ENCODE measurements at places on chromosomes 3 and 15.

DNA sequence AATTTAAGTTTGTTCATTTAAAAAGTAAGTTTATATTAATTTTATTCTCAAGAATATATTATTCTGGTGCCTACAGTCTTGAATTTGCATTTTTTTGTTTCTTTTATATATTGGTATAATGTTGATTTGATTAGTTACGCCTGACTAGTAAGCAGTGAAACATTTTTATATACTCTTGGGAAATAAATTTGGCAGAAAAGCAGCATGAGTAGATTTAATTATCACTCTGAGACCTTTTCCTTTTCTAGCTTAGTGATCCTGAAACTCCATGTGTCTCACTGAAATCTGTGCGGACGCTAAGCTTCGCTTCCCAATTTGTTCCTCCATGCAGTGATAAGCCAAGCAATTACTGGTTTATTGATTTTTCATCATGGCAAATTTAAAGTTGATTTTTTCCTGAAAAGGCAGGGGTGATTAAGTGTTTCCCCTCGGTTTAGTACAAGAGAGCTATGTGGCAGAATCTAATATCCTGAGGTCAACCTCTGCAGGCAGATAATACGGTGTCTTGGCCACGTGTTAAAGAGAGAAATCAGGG, 87.2 kb upstream of the MLF1 start:
- no peak for DNase-seq

DNA sequence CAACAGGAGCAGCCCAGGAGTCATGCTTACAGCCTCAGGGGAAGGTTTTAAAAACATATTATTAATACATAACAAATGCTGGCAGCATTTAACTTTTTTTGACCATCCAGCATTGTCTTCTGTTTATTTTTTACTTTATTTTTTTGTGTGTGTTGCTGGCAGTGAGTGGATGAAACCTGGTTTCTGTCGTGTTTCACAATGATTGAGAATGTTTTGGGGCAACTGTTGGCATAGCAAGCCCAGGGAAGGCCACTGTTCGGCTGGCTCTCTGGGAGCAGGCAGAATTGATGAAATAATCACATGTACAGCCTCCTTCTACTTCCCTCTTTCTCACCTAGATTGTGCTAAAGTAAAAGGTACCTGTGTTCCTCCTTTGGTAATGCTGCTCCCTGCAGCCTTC, 190.2 kb downstream of the NR1D2 start:
- no peak for DNase-seq

DNA sequence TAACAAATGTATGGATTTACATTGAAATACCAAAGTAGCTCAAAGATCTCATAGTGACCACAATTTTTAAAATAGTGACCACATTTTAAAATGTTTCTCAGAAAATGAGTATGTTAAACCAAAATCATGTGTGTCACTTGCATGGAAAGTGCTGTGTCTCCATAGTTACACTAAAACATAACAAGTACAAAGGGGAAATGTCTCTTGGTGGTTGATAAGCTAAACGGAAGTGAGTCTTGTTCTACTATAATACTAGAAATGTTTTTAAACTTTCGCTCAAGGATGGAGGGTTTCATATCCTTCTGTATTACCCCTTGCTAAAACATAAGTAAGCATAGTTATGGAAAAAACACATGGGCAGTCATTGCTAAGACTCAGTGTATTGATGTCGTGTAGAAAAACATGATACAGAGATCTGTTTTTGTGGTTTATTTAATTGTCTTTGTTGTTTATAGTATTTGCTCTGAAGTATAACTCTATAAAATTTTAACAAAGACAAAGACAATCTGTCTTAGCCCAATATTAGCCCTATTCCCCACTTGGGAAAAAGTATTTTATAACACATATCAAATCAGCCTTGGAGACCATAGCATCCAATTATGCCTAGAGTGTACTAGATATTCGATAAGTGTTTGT, 27.0 kb upstream of the DENND4A start:
- no peak for DNase-seq

DNA sequence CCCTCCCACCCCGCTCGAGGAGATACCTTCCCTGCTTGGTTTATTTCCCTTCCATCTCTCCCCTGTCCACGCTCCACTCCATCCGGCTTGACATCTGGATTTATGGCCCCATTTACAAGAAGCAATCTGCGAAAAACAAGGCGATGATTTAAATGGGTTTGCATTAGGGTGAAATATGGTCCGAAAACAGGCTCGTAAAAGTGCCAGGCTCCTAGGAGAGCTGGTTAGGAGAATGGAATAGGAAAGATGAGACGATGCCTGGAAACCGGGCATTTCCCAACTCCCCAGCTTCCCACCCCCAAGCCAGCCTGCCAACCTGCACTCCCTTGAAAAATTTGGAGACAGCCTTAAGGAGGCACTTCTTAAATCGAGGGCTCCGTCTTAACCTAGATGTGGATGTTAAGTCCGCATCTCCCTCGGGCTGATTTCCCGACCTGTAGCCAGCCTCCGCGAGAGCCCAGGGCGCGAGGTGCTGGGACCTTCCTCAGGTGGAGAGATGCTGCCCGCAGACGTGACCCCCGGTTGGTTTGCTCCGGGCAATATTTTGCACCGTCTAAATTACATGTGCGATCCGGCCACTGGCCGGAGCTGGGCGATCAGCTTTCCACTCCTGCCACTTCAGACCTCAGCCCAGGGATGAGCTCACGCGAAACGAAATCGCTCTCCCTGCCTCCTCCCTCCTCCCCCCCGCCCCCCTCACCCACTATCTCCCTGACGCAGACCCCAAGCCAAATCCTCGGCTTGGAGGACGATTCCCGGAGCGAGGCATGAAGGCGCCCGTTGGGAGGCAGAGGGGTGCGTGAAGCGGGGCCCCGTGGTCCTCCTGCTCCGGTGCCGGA, 1.3 kb downstream of the GRM7 start:
- no peak for DNase-seq

DNA sequence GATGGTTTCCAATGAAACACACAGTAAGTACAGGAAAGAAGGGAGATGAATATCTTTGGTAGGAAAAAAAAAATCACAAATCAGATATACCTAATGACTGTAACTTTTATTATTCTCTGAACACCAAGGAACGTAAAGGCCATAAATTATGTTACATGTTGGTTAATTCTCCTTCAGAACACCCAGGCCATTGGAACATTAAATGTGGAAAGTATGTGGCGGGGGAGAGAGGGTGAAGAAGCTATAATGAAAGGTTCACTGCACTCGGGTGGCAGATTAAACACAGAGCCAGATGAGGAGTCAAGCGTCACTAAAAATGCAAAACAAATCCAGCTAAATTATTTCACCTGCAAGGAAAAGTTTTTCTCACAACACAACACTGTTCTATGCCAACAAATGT, 193.8 kb downstream of the FHIT start:
- DNase-seq: no peak

- DNase-seq: no peak
These were observed 722 bp upstream of the POGLUT1 start for GRCh38 chr3:119468041-119468440.

GRCh38 chr3:68057637-68058320, 403.4 kb upstream of the SUCLG2 start:
- DNase-seq: no peak

DNA sequence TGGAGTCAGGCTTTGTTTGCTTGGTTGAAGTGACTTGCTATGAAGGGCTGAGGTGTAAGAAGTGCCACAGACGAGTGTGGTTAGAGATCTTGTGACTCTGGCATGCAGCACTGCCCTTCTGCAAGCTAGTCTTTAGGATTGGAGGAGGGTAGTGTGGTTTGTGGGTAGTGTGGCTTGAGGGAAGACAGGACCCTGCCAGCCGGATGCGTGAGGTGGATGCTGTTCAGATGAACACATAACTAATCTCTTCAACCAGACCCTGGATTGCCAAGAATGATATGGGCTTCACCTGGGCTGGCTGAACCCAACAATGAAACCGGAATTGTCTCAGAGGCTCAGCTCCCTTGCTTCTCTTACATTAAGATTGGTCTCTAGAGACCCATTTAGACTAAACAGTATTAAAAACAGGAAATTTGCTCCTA, 32.7 kb downstream of the STARD9 start:
- no peak for DNase-seq

DNA sequence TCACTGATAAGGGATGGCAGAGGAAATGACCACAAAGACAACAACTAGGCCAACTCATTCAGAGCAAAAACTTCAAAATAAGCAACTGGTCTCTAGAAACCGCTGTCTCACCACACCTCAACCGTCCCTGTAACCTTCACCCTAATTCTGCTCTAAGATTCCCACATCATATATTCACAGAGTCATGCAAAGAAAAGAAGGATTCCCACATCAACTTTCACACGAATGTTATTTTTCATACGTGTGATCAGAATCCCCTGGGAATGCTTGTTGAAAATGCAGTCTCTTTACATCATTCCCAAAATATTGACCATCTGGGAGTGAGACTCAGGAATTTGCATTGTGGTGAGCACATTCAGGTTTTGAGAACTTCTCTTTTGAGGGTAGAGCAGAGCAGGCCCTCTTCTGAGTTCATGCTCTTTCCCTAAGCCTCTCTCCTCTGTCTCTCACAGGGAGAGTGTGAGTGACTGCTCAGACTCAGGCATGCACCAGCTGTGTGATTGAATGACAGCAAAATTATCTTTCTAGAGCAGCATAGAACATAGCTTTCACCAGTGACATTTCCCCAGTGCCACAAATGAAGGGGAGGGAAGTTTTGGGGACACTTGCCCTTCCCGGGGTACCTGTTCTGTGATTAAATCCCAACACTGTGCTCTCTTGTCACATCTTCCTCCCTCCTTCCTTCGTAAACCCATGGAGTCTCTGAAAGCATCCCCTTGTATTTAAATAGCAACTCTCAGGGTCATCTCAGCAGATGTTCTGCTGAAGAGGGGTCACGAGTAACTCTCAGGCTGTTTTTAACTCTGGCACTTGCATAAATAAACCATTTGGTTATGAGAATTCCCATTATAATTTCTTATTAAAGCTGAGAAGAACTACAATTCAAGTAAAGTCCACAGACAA, 170.9 kb downstream of the PLCL2 start:
- no peak for DNase-seq

GRCh38 chr3:134155446-134155845, 95.2 kb downstream of the RYK start:
- peak; percentile 52 for DNase-seq

- peak; percentile 58 for DNase-seq
These were observed 172.6 kb downstream of the P3H2 start for GRCh38 chr3:189947948-189948723.

- DNase-seq: no peak
These were observed 129.1 kb downstream of the ASB7 start for GRCh38 chr15:100731267-100732152.

- peak; percentile 32 for DNase-seq
These were observed 37.4 kb downstream of the ZNF860 start for GRCh38 chr3:32018757-32019564.

DNA sequence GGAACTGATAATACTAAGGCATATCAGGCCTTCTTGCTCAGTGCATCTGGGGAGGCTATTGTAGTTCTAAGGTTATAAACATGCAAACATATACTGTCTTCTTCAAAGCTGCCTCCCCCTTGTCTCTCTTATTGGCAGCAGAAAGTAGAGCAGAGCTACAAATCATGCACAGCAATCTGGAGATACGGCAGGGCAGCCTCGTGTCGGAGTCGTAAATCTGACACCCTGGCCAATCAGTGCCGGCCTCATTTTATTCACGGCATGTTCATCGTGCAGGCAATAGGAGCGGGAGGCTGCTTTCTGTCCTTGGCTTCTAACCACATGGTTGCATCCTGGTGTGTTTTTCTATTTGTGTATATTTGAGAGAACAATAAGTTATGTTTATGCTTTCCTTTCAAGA, 300.2 kb upstream of the CNTN6 start:
- no peak for DNase-seq

- no peak for DNase-seq
These were observed 79.0 kb upstream of the SELENOK start for GRCh38 chr3:53970661-53971060.

- no peak for DNase-seq
These were observed 23.2 kb downstream of the NRG4 start for GRCh38 chr15:75989045-75989444.

DNA sequence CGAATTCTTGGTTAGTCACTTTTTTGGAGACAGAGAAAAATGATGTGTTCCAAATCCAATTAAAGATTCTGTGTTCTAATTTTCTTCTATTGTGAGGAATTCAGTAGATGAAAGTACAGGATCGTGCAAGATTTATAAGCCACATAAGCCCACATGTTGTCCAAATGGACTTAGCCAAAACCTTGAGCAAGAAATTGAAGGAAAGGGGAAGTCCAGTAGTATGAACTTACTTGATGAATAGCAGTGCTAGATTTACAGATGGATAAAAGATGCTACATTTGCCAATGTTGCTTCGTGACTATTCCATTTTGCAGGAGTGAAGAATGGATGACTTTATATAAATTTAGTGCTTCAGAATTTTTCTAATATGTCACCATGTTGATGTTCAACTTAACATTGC, 120.0 kb upstream of the ATP11B start:
- no peak for DNase-seq

GRCh38 chr3:122676759-122677158, 3.9 kb upstream of the PARP14 start:
- no peak for DNase-seq

DNA sequence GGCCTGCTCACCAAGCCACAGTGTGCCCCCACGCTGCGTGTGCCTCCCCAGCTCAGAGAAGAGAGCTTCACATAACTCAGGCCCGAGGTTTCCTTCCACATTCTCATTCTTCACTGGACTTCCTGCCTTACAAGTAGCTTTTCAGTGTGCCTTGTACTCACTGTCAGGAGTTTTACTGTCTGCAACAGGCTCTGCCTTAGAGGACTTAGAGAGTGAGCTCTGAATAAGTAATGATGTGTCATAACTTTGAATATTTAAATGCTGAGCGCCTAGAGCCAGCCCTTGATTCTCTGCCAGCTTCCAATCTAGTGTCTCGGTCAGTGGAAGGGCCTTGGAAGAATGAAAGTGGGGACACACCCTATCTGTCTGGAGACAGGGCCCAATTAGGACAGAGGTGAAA, 41.8 kb downstream of the ITGB5 start:
- DNase-seq: no peak

- no peak for DNase-seq
These were observed 33.2 kb upstream of the SPPL2A start for GRCh38 chr15:50798684-50799083.

GRCh38 chr3:197256836-197257444, 41.5 kb downstream of the DLG1 start:
- peak; percentile 72 for DNase-seq

- DNase-seq: no peak
These were observed 309.8 kb downstream of the OXSM start for GRCh38 chr3:26099692-26100091.

- peak; percentile 94 for DNase-seq
These were observed 239.3 kb downstream of the EPHB1 start for GRCh38 chr3:135034291-135034768.

- no peak for DNase-seq
These were observed 274.7 kb upstream of the UBE2E2 start for GRCh38 chr3:22928216-22929110.
